ENCODE measurements at places on chromosomes 6 and 20.

DNA sequence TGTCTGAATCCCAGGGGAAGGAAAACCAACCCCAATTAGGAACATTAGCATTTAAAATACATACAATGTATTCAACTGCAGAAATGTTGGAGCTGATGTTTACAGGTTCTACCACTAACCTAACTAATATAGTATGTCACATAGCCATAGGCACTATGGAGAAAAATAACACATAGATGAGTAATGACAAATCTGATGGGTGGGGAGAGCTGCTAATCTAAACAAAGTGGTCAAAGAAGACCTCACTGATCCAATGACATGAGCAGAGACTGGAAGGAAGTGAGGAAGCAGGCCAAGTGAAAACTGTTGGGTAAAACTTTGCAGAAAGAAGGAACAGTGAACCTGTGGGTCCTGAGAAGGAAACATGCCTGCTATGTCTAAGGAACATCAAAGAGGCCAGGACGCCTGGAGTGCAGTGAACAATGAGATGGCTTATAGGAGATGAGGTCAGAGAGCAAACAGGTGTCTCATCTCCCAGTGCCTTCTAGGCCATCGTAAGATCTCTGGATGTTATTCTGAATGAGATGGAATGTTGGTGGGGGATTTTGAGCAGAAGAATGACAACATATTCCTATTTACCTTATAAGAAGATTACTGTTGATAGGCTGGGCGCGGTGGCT lies 135.7 kb downstream of the ALDH8A1 start:
- DNase-seq, result no peak

- no peak for DNase-seq
These were observed 21.2 kb downstream of the NHLRC1 start for GRCh38 chr6:18101271-18101670.

DNA sequence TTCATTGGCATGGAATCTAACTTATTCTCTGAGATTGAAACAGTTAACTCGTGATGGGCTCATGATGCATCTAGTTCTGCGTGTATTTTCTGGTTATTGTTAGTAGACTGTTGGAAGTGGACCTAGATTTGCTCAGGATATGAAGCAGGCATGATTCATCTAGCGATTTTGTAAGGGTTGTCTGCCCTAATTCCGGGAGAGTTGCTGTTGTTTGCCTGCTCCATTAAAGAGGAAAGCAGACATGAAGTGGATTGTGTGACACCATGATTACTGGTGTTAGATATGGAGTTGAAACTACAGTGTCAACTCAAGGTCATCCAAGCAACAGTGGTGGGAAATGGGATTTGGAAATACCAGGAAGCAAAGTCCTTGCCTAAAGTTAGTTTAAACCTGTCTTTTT lies 41.0 kb downstream of the SOX4 start:
- peak; percentile 93 for DNase-seq

DNA sequence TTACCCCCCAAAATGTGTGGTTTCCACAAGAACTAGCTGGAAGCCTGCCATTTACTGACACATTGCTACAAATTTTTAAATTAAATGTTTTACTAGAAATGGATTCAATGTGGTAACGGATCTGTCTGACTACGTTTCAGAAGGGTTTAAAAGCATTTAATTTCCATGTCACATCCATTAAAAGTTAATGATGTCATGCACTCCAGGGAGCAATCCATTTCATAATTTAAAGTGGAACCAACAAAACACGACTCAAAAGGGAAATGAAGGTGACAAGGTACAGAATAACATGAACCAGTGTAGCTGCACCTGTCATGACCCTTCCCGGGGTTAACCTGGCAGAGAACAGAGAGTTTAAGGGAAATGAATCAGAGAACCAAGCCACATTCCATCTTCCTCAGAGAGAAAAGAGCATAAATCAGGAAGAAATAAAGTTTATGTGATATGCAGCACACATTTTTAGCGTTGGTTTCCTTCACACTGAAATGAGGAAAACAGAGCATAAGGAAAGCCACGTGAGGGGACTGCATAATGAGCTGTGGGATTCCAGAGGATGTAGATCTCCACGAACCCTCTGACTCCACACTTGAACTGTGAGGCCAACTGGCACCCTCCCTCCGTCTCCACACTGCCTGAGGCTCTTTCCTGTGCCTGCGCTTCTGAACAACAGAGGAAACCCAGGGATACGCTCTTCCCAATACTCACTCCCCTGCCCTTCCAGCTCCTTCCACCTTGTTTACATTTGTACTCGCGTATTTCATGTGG lies 170.3 kb upstream of the AHI1 start:
- no peak for DNase-seq

DNA sequence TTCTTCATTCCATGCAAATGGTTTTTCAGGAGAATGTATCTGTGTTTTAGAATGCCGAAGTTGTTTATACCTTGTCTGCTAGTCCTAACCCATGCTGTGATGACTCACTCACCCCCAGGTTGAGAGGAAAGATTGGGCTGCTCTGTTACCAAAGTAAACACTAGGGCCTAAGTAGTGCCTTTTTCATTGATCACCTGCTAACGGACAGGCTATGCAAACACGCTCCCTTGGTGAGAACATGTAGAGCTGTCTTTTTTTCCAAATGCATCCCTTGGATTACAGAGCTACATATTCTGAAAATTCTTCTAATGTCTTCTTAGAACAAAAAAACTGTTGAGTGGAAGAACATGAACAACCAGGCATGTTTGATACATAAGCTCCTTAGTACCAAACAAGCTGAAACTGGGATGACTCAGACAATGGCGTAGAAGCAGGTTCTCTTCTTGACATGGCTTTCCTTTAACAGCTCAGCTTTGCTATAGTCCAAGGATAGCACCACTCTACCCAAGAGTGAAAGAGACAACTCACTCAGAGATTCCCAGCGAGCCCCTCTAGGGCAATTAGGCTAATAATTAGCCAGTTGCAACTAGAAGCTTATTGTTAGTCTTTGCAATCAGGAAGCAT lies 20.5 kb downstream of the PERP start:
- no peak for DNase-seq

DNA sequence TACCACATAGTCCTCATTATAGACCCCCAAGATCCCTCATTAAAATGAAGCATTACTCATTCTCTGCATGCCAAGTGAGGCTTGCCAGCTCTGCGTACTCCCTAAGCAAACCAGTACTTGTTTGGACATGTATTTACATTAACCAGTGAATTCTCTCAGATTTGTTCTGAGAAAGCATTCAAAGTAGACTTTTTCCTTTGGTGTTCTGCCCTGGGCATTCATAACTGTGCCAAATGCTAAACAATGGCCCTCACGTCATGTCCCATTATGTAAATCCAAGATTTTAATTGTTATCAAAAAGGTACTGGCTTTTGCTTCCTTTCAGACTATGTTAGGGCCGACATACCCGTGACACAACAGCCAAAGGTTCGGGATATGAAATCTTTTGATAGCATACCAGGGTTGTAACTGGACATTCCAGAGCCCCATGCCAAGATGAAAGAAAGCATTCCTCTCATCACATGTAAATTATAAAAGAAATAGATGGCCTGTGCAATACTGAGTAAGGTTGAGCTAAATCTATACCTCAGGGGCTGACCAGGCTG lies 164.2 kb downstream of the ADAT2 start:
- no peak for DNase-seq

DNA sequence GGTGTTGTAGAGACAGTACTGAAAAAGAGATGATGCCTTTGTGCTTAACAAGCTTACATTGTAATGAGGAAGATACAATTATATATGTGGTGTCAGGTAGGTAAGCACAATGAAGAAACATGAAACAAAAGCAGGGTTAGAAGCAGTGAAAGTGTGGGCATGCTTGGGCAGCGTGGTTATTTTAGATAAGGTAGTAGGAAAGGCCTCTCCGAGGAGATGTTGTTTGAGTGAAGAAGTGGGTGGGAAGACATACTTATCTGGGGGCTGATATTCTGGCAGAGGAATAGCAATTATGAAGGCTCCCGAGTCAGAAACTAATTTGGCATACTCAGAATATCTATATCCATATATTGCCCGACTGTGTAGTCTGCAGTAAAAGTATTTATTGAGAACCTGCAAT lies 4.7 kb downstream of the CDKAL1 start:
- DNase-seq, result no peak

DNA sequence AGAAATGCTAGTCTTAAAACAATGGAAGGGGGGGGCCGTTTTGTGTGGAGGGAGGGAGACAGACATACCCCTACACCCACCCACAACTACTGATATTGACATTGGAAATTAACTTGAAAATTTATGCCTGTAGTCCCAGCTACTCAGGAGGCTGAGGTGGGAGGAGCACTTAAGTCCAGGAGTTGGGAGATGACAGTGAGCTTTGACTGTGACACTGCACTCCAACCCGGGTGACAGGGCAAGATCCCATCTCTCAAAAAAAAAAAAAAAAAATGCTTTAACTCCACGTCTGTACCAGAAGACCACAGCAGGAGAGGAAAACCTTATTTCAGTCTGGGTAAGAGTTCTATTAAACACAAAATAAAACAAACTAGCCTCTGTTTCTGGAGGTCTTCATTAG lies 2.2 kb downstream of the TBC1D20 start:
- DNase-seq, result no peak

DNA sequence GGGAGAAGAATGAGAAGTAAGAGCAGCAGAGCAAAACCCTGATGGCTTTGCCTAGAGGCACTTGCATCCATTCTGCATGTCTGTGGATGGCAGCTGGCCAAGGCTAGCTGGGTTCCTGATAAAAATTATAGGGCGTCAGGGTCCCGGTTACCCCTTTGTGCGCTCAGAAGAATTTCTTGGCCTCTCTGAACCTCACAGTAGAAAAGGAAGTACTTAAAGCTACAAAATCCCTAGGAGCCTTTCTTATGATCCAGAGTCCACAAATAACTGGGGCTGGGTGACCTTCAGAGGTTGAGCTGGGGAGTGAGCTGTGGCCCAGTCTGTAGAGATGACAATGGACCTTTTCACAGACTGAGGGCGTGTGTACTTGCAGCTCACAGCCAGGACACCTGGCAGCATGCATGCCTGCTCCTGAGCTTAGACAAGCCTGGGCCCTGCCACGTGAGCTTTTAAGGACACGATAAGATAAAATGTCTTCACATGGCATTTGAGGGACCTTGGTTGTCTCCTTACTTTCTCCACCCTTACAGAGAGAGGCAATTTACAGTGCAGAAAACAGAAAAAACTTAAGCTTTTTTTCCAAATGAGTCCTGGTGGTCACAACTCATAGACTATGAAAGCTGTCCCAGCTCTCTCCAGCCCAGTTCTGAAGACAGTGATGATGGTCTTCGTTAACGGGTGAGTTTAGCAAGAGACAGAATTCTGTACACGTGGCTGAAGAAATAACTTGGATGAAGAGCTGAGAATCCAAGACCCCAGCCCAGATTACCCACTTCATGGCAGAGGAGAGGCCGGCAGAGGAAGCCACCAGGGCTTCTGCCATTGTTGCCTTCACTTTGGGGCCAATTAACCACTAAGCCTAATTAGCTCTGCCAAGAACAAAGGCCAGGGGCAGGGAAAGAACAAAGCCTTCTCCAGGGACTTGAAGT lies 50.3 kb downstream of the FOXA2 start:
- DNase-seq, result no peak

DNA sequence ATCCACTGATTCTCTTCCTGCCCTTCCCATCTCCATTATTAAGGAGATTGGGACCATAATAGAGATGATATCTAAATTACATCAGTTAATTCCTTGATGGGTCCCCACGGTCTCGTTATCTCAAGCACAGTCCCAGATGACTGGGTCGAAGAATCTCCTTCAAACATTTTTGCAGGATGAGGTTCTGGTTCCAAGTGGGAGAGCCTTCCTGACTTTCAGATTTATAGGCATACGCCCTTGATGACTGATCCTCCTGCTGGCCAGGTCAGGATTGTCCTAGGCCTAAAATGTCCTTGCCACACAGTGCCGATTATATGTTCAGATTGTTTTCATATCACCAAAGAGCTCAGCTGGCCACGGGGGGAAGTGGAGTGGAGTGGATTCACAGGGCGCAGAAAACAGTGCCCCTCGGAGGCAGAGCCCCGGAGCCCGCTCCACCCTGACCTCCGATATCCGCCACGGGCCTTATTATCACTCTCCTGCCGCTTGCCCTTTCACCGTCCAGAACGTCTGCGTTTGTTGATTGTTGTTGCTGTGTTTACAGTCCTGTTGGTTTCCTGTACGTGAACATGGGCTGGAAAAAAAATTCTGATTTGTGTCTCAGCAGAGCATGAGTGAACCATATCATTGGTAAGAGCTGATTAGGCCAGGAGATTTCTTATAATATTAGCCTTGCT lies 8.9 kb downstream of the BMP6 start:
- no peak for DNase-seq

- no peak for DNase-seq
These were observed 237.6 kb downstream of the PACRG start for GRCh38 chr6:162965366-162965765.

DNA sequence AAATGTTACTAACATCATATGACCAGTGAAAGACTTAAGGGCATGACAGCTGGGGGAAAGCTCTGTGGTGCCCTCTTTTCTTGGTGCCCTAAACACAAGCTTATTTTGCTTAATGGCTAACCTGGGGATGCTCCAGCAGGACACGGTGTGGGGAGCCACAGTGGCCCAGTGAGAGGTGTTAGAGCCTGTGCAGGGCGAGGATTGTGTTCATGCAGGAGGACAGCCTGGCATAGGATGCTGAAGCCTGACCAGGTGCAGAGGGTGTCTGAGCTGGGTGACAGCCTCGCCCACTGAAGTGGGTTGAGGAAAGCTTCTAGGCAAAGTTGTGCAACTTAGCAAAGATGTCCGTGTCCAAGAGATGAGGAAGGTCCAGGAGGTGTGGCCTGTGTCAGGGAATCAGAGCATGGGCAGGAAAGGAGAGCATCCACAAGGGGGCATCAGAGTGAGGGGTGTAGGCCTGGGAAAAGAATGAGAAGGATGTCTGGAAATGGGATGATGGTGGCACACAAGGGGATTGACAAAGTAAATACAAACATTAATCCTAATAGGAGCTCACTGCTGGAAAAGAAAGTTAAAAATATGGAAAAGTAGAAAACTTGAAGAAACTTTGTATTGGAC lies 33.9 kb downstream of the SLC17A4 start:
- peak; percentile 46 for DNase-seq

DNA sequence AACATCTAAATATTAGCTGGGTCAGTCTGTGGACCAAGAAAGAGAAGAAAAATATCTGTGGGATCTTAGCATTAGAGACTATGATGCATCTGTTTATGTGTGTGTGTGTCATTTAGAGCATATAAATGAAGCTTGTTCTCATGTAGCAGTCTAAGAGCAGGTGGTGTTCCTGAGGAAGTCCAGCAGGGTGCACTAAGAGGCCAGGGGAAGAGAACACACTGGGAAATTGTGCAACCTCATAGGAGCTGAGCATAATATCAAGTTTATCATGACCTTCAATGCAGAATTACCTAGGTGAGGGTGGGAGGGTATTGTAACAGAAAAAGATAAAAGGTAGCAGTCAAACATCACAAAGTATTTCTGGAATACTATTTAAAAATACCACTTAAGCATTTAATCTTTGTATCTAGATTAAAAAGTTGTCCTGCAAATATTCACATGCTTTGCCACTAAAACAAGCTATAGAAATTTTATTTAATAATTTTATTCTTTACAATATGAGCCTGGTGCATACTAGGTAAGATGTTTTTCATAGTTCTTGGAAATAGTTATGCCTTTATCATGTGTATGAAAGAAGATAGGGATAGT lies 80.5 kb downstream of the SMPDL3A start:
- peak; percentile 82 for DNase-seq

GRCh38 chr6:143553337-143553736 lies 41.8 kb upstream of the FUCA2 start:
- DNase-seq, result no peak

- no peak for DNase-seq
These were observed 156.1 kb upstream of the SALL4 start for GRCh38 chr20:51958099-51959065.

GRCh38 chr6:30562470-30563425 lies 5.7 kb downstream of the PRR3 start:
- DNase-seq, result no peak

Data from RKO (cell line).